ENCODE measurements at places on chromosomes 2 and 18.

DNA sequence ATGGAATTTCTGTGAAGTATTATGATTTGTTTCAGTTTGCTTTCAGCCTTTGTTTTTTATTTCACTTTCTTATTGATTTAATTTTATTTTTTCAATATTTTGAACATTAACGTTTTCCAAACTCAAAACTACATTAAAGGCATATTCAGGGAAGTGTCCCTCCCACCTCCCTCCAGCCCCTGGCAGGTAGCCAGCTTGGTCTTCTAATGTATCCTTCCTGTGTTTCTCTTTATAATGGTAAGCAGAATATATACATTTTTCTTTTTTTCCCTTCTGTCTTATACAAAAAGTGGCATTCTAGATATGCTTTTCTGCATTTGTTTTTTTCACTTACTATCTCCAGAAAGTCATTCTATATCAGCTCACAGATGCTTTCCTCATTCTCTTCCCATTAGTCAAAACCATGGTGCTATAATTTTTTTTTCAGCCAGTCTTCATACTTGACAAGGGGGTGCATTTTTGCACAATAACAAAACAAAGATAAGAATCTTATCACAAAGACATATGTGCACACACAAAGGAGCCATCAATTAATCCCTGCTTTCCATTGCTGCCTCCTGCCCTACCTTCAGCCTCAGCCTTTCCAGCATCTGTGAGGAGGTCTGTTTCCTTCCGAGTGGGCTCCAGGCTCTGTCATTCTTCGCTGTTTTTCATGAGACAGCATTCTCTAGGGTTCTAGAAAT lies 33.7 kb upstream of the TMEM177 start:
- DNase-seq, result no peak

DNA sequence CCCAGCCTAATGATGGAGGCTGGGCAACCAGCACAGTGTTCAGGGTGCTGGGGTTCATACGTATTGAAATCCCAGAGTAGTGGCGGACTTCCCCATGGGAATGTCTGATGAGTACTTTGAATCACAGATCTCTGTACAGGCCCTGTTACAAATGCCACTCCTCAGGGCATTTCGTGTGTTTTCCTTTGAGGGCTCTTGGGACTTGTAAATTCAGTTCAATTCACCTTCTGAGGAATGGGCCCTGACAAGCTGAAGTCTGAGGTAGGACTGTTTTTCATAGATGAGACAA lies 288 bp upstream of the RDH14 start:
- DNase-seq, result no peak

DNA sequence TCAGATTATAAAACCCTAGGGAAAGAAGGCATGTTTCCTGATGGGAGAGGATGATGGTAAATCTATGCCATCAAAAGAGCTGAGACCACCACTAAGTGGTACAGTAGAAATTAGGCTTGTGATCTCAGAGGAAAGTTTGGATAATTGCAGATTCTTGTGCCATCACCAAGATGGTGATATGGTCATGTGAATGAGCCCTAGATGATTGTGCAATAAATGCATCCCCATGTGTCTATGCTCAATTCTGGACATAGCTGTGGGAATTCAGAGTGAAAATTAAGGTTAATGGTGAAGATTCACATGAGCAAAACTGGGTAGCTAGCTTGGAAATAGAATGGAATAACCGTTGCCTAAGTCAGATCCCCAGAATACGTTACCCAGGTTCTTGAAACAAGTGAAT lies 496.1 kb upstream of the FSIP2 start:
- no peak for DNase-seq

DNA sequence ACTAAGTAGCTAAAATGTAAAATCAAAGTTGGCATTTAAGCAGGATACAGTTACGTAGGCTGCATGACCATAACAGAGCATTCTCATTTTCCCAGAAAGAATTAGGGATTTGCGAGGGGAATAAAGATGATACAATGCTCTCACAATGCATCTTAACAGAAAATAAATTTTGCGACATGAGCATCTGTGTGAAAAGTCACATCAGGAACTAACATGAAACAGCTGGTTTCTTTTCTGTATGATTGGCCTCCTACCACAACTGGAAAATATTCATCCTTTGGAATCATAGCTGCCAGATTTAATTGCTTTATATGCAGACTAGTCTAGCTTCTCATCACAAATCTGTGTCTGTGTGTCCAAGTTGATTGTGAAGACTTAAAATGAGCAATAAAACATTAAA lies 66.0 kb downstream of the KCTD18 start:
- no peak for DNase-seq

- DNase-seq, result no peak
These were observed 340.7 kb downstream of the TGIF1 start for GRCh38 chr18:3790703-3791102.

DNA sequence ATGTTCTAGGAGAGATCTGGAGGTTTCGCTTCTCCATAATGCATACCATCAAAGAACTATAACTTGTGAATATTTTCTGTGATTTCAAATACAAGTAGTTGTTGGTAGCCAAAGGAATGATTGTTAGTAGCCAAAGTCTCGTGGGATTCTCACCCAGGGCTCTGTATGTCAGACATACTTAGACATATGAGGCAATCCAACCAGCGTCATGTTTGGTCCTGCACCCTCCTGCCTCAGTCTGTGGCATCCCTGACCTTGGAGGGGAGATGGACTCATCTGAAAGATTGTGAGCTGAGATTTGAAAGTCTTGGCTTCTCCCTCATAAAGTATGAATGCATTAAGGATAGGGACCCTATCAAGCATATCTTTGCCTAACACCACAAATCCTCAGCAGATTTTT lies 81.2 kb downstream of the CTIF start:
- no peak for DNase-seq

GRCh38 chr2:230915319-230915718 lies 9.7 kb downstream of the GPR55 start:
- no peak for DNase-seq

Data from NCI-H774 (cell line).